Vagina (tissue), 2 donors: ENCODE measurements at places on chromosomes 13 and 19.

GRCh38 chr13:71399631-71400215, 467.3 kb downstream of the DACH1 start:
- no peak for DNase-seq

- no peak for DNase-seq
Measured at GRCh38 chr13:24274452-24275021, 34.8 kb upstream of the C1QTNF9 start.

- no peak for DNase-seq
Measured at GRCh38 chr13:97321616-97322321, 99.6 kb downstream of the MBNL2 start.

- DNase-seq = no peak
Measured at GRCh38 chr19:31135841-31136240, 213.4 kb downstream of the TSHZ3 start.

- DNase-seq = no peak
Measured at GRCh38 chr13:45219938-45220375, 19.1 kb upstream of the KCTD4 start.

GRCh38 chr19:3503036-3503572, 2.6 kb upstream of the DOHH start:
- DNase-seq = no peak

- no peak for DNase-seq
Measured at GRCh38 chr13:97185291-97185690, 36.8 kb upstream of the MBNL2 start.

DNA sequence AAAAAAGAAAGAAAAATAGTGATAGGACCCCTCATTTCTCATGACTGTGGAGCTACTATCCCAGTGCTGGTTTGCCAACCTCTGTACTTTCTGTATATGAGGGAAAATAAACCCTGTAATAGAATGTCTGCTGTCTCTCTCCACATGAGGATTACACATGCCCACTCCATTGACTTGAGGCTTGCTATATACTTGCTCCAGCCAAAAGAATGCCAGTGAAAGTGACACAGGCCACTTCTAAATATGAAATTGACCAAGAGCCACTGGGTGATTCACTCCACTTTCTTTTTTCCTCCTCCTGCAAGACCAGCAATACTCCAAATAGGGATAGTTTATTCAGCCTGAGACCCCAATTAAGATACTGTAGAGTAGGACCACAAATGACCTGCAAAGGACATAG, 6.2 kb downstream of the THAP8 start:
- no peak for DNase-seq

DNA sequence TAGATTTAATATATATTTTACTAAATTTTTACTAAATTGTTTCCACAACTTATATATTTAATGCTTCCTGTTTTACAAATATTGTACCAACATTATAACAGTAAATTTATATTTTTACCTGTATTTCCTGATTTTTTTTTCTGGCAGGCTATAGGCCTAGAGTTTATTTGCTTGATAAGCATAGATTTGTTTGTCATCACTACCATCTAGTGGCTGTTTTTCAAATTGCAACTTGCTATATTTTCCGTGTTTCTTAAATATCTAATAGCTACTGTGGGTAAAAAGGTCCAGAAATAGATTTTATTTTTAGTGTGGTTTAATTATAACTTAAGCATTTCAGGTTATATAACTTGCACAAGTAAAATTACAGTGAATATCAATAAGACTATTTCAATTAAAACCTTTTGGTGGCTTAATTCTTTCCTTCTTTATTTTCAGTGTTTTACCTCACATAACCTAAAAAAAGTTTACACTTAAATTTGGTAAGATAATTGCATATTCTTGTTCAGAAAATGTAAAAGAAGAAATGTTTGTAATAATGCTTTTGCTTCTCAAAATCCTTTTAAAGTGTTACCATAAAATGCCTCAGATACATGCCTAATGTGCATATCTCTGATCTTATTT, 60.6 kb downstream of the NDFIP2 start:
- DNase-seq = no peak

DNA sequence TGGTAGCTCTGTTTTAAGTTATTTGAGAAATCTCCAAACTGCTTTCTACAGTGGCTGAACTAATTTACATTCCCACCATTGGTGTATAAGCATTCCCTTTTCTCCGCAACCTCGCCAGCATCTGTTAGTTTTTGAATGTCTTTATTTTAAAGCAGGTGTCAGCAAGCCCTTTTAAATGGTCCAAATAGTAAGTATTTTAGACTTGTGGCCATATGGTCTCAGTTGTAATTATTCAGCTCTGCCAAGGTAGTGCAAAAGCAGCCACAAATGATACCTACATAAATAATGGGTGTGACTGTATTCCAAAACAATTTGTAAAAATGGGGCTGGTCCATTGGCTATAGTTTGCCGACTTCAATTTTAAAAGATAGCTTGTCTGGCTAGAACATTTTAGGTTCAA, 58.7 kb upstream of the TMTC4 start:
- DNase-seq = no peak

- no peak for DNase-seq
Measured at GRCh38 chr19:50315773-50316448, 13.3 kb downstream of the KCNC3 start.

- no peak for DNase-seq
Measured at GRCh38 chr13:28349907-28350654, 144.8 kb downstream of the FLT1 start.
